Left hindlimb (tissue), 1 donor: ENCODE measurements at places on chromosomes 16 and 17.

- DNase-seq: no peak
These were observed 7.1 kb downstream of the KRT13 start for GRCh38 chr17:41498276-41498675.

DNA sequence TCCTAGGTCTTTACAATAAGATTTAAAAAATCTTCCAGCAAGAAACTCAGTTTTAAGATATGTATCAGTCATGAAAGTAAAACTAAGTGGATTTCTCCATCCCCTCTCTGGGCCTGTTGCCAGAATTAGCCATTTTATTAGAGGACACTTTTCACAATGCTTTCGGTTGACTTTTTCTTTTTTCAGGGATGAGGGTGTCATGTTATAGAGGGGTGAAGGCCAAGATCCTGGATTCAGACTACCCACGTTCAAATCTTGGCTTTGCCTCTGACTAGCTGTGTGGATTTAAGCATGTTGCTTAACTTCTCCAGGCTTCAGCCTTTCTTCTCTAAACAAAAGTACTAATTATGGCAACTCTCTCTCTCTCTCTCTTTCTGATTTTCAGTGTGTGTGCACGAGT is 111.7 kb upstream of the COX10 start:
- DNase-seq: no peak

- DNase-seq: no peak
These were observed 11.1 kb downstream of the PMM2 start for GRCh38 chr16:8808613-8809353.

DNA sequence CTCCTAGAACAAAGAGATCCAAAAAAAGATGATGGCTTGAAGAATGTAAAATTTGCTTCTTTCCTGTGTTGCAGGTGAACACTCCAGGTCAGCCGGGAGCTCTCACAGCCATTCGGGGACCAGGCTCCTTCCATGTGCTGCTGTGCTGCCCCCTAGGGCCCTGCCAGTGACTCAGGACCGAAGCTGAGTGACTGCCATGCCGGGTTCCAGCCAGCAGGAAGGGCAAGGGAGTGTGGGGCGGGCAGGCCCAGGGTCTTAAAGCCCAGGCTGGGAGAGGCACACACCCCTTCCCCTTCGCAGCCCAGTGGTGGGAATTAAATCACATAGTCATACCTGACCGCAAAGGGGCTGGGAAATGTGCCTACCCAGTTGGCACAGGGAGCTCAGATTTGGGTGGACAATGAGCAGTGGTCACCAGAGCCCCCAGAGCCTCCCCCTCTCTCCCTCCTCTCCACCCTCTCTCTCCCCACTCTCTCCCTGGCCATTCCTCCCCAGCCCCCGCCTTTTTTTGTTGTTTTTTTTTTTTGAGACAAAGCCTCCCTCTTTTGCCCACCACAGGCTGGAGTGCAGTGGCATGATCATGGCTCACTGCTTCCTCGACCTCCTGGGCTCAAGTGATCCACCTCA is 11.5 kb downstream of the EPOP start:
- no peak for DNase-seq

DNA sequence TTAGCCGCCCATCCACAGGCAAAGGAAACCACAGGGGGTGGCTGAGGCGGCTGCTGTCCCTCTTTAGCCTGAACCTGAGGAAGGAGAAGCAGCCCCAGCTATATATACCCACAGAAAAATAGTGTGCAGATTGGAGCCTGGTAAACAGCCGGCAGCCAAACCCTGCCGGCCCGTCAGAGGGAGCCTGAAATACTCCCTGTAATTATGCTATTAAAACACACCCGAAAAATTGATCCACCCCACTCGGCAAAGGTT is 6.8 kb downstream of the PIEZO1 start:
- no peak for DNase-seq

DNA sequence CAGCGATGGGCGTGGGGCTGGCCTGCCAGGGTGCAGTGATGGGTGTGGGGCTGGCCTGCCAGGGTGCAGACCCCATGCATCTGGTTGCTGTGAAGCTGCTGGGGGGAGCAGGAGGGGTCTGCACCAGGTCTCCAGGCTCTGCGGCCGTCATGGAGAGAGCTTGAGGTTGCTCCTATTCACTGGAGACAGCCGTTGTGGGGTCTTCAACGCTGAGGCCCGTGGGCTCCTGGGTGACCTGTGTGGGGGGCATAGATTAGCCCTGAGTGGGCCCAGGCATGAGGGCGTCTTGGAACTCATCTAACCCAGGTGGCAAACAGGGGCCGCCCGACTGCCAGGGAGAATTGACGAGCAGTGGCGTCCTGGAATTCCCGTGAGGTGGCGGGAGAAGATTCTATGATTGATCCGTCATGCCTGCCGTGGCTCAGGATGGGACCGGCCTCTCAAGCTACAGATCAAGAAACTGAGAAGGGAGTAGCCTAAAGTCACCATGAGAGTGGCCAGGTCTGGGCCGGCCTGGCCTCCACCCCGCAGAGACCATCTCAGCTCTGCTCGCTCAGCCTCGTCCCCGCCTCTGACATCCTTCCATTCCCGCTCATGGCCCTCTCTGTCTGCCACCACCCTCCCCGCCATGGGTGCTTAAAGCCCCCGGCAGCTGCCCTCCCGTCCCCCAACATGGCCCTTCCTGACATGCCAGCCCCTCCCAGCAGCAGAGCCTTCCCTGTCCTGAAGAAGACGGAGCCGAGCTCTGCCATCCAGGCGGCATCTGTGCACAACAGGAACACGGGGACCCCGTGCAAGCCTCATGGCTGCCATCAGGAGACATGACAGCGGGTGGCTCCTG is 50.7 kb upstream of the ACSF3 start:
- peak; percentile 13 for DNase-seq

GRCh38 chr17:41442739-41443138 is 2.0 kb upstream of the KRT38 start:
- DNase-seq: no peak

DNA sequence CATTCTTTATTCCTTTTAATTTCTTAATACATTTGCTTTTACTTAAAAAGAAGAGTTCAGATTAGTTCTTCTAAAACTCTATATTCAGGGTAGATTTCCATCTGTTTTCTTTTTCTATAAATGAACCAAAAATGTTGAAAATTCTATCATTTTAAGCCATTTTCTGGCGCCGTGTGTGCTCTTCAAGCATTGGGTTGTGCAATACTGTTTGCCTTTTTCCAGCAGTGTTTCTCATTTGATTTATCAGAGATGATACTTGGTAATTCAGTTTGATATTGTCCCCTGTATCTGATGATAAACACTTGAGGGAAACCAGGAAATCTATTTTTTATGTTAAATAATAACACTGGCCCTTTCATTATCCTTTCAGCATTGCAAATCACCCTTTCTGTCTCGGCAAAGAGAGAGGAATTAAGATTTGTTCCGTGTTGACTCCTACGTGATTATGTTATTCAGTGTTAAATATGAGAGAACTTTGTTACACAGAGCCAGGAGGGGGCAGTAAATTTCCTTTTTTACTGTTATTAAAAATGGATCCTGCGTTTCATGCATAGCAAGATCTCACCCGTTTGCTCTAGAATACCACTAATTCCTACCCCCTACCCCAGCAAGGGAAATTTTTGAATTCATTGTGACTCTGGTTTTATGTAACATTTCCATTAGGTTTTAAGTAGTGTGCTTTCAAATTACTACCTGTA is 606.9 kb upstream of the RBFOX1 start:
- no peak for DNase-seq

GRCh38 chr16:483341-484075 is 44.0 kb upstream of the CAPN15 start:
- no peak for DNase-seq

- no peak for DNase-seq
These were observed 7.1 kb downstream of the RBFOX1 start for GRCh38 chr16:7339700-7340099.

DNA sequence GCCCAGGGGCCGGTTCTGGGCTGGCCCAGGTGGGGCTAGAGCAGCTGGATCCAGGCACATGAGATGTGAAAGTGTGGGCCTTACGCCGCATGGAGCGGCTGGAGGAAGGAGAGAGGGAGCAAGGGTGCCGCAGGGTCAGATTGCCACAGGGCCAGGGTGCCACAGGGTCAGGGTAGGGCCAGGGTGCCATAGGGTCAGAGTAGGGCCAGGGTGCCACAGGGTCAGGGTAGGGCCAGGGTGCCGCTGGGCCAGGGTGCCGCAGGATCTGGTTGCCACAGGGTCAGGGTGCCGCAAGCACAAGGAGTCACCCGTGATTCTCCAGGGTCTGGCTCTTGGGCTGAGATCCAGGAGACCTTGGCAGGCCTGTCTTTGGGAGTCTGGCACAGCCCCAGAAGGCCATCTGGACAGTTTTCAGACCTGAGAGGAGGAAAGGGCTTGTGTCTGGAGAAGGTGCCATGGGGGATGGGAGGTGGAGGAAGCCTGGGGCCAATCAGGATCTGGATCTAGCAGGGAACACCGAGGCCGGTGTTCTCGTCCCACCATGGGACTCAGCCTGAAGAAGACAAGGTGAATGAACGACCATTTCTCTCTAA is 13.1 kb upstream of the LASP1NB start:
- no peak for DNase-seq

DNA sequence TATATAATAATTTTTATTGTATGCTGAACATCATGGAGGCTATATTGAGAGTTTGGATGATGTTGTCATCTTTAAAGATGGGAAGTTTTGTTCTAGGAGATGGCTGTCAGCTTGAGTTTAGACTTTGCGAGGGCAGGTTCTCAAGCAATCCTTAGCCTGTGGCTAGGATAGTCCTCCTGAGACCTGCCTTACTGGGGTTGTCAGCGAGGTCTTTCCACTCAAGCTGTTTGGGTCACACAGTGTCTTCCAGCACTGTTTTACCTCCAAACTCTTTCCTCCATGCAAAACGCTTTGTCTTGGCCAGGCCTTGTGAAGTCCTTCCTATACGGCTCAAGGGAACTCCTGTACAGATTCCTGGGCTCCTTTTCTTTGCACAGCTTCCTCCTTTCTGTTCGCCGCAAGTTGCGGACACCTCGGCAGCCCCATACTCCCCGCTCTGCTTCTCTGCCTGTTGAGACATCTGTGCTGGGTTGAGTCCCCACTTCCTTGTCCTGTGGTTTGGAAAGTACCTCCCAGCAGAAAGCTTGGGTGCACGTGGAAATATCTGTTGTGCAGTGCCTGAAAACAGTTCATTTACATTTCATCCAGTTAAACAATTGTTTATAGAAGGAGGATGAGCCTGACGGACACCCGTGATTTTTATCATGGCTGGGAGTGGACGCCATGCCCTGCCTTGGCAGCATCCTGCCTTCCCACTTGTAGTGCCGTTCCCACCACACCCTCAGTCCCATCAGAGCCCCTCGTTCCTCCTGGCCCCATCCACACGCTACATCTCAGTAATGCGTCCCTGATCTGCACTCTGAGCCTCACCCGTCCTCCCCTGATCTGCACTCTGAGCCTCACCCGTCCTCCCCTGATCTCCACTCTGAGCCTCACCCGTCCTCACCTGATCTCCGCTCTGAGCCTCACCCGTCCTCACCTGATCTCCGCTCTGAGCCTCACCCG is 55.0 kb upstream of the CBFA2T3 start:
- no peak for DNase-seq

- no peak for DNase-seq
These were observed 25.9 kb downstream of the AP2B1 start for GRCh38 chr17:35612924-35613521.

GRCh38 chr17:63382826-63383225 is 63.3 kb downstream of the CYB561 start:
- no peak for DNase-seq

DNA sequence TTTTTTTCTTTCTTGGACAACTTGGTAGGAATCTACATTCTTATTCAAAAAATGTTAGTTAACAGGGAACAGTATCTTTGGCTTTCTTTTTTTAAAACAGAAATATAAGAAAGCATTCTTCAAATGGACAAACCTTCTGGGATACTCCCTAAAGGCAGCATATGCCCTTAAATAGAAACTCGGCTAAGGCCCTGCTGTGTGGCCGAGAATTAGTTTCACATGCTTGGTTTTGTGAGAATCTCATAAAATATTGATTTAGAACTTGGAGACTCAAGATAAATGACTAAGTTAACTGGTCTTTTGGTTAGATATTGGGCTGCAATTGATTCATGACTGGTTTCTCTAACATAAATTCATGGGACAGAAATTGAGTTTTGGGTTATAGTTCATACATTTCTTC is 359.9 kb upstream of the XYLT1 start:
- no peak for DNase-seq

DNA sequence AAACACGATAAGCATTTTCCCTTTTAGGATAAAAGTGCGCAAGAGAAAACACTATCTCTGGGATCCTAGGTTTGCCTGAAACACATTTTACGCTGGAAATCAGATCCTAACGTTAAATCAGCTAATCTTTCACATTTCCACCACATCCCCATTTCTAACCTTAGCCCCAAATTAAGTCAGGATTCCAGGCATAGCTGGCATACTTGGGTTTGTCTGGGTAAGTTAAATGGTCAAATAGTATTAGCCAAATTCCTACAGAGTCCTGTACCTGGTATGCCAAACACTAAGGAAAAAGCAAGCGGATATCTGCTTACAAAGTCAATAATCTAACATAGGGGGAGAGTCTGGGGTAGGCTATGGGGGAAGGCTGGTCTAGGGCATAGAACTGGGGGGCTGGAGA is 557.4 kb upstream of the ZFHX3 start:
- no peak for DNase-seq

DNA sequence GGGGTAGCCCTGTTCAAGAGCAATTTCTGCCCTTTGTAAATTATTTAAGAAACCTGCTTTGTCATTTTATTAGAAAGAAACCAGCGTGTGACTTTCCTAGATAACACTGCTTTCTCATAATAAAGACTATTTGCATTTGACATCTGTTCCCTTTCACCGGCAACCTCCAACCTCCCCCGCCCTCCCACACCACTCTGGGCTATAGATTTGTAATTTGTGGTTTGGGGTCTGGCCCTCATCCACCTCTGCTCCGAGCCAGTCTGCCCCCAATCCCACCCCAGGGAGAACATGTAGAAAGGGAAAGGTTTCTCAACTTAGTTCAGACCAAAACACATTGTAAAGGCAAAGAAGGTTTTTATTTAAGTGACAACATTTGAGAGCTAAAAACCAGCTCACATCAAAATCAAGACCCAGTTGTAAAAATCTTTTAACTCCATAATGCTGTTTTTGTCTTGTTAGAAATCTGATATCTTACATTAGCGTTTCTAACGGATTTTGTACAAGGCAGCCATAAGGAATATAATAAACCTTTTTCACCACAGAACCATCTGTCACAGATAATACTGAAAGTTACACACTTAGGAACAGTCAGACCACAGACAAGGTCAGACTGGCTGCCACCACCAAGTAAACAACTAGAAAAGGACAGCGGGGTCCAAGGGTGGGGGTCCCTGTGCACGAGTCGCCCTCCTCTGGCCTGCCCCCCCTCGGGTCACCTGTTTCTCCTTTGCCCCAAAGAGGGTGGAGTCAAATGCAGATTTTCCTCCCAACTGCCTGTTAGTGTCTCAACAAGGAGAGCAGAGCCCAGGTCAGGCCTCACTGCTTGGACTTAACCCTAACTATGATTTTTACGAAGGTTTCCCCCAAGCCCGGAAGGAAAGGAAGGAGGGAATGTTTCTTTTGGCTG is 6.9 kb downstream of the PIMREG start:
- DNase-seq: no peak

GRCh38 chr17:68397108-68397536 is 60.2 kb downstream of the WIPI1 start:
- no peak for DNase-seq

DNA sequence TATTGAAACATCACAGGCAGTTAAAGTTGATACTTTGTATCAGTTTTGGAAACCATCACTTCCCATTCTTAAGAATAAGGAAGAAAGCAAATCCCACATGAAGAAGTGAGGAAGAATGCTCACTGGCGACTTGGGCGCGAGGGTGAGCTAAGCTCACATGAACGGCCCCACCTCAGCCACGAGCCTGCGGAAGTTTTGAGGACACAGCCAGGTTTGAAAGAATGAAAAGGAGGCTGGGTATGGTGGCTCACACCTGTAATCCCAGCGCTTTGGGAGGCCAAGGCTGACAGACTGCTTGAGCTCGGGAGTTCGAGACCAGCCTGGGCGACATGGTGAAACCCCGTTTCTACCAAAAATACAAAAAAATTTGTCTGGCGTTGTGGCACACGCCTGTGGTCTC is 110.3 kb upstream of the CHMP6 start:
- no peak for DNase-seq
